ENCODE measurements at places on chromosomes 3 and 15.

- DNase-seq = peak; percentile 75
Observed at GRCh38 chr3:108153451-108153981, 62.7 kb upstream of the CD47 start.

DNA sequence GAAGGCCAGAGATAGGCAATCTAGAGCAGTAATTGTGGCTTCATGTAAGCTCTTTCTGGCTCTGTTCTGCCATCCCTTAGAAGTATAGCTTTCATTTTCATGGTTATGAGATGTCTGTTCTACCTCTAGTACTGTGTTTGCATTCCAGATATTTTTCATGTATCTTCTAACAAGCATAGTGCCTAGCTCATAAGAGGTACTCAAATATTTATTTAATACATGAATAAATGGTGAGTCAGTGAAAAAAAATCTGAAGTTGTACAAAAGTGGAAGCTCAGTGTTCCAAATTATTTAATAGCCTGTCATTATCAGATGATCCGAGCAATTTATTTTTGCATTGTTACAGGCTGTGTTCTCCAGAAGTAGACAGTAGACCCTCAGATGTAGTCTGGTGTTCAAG lies 64.3 kb downstream of the OXSM start:
- DNase-seq = no peak

DNA sequence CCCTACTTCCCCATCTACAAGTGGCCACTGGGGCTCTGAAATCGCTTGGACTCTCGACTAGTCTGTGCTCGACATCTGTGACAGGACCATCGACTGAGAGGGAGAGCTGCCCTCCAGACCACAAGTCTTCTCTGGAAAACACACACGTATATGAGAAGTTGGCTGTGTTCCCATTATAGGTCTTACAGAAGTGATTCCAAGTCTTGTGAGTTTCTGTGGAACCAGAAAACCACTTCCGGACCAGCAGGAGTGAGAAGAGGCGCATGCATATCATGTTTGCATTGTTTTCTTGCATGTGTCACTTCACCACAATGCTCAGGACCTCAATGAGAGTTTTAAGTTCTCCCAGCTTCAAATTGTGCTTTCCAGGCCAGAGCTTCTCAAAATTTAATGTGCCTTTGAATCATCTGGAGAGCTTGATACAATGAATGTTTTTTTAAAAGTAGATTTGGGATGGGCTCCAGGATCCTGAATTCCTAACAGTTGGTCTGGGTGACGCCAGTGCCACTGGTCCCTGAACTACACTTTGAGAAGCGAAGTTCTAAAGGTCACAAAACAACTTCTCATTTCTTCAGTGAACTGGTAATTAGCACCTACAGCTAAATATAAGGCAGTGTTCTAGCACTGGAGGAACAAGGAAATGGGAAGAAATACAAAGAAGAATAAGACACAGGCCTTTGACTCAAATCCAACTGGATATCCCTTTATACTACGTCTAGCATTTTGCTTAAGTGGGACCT lies 15.7 kb downstream of the LIPC start:
- DNase-seq = no peak

GRCh38 chr3:160707187-160707794 lies 30.3 kb downstream of the ARL14 start:
- no peak for DNase-seq

GRCh38 chr3:152811974-152812760 lies 22.8 kb upstream of the P2RY1 start:
- DNase-seq = no peak

DNA sequence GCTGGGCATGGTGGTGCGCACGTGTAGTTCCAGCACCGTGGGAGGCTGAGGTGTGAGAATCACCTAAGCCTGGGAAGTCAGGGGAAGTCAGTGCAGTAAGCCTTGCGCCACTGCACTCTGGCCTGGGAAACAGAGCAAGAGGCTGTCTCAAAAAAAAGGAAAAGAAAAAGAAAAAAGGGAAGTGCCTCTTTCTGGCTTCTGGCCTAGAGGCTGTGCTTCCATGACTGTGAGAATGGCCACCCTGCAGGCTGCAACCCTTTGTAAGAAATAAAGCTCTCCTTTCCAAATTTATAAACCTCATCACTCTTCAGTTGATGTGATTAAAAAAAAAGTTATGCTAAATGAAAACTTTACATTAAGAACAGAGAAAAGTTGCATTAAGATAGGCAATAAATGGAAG lies 774.3 kb downstream of the TUSC7 start:
- DNase-seq = no peak

GRCh38 chr3:110789315-110789714 lies 282.3 kb upstream of the NECTIN3 start:
- DNase-seq = no peak

DNA sequence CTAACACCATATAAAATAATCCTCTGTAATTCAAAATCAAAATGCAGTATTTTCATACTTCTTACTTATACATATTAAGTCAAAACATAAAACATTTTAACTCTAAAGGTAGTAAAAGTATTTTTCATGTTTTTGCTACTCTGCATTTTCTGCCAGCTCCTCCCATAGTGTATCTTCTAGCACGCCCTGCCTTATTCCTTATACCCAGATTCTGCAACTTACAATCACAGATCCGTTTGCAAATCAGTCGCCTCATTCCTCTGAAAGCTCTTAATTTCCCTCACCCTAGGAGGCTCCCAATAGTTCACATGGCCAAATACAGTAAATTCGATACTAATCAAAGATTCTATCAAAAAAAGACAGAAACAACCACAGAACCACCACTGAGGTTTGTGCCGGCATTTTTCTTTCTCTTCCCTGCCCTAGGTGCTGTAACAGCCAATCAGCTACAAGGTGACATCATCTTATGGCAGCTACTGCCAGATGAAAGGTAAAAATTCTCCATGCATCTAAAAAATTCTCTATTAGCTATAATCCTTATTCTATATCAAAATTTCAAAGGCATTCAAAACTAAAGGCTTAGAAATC lies 72.9 kb downstream of the CLASP2 start:
- peak; percentile 64 for DNase-seq

DNA sequence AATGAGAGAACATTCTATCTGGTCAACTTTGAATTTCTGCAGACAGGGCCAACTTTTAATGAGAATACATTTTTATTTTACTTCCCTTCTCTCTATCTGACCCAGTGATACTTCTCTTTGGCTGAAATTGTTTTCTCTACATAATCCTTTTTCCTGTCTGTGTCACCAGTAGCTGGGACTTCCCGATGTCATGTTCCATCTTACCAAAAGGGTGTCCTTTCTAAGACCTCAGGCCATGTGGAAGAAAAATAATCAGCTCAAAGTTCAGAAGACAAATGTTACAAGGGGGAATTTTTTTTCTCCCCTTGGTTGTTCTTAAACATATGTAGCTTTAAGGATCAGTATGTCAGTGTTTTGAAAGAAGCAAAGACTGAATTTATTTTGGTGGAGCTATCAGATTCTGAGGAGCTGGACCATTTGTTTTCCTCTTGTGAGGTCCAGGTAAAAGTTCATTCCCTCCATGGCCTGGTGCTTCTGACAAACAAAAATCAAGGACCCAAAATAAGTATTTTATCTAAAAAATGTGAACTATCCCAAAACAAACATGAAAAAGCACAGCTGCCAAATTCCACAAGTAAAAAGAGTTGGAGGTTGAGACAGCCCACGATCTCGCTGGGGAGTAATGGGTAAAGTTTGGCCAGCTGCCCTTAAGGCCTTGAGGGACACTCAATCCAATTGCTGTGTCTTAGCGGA lies 859.4 kb upstream of the NR2F2 start:
- DNase-seq = no peak

GRCh38 chr15:34804113-34804512 lies 8.8 kb upstream of the ACTC1 start:
- no peak for DNase-seq

DNA sequence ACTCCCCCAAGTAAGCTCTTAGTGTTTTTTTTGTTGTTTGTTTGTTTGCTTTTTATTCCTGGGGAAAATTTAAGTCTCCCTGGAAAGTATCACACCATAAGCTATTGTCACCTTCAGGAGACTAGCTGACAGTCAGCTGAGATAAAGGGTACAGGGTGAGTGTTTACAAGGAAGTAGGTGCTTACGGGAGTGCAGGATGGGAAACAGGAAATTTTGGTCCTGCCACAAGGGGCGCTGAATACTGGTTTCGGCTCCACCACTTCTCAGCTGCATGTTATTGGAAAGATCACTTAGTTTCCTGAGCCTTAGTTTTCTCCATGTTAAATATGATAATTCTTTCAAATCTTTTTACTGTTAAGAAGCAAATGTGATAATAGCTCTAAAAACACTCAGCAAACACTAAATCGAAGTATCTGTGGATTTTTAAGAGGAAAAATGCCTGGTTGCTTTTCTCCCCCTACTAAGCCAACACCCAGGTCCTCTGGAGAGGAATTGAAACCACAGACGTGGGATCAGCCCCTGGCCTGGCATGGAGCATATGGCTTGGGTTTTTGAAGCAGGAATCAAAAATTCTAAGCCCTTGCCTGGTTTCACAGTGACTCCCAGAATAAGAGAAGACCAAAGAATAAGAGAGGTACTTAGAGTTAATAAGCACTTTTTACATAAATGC lies 90.7 kb downstream of the SCN11A start:
- DNase-seq = no peak

- no peak for DNase-seq
Observed at GRCh38 chr15:92123962-92124656, 269.6 kb upstream of the ST8SIA2 start.

- no peak for DNase-seq
Observed at GRCh38 chr15:48802867-48803266, 8.0 kb downstream of the CEP152 start.

- DNase-seq = peak; percentile 58
Observed at GRCh38 chr3:38566215-38566528, 70.0 kb downstream of the EXOG start.

- DNase-seq = no peak
Observed at GRCh38 chr15:27414168-27414870, 443.3 kb downstream of the GABRG3 start.

GRCh38 chr3:70531063-70531657 lies 218.7 kb upstream of the MDFIC2 start:
- DNase-seq = no peak

- DNase-seq = no peak
Observed at GRCh38 chr15:25671132-25671531, 192.0 kb downstream of the ATP10A start.

- DNase-seq = no peak
Observed at GRCh38 chr3:24830230-24831152, 335.8 kb upstream of the THRB start.

DNA sequence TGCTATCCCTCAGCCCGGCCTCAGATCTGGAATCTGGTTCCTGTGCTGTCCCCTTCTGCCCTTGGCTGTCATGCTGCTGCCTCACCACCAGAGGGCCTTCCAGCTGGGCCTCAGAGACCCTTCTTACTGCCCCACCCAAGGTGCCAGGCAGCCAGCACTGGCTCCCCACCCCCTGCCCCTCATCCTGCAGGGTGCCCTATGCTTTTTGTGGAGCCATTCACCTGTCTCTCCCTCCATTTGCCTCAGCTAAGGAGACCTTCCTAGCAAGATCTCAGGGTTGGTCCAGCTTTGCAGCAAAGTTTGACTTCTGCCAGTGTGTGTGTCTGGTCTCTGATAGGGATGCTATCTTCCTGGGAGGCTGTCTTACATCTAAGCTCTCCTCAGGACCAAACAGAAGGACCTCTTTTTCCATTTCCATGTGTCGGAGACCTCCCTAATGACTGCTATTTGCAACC lies 1.9 kb upstream of the VWA5B2 start:
- DNase-seq = peak; percentile 82

- DNase-seq = no peak
Observed at GRCh38 chr15:65576664-65577063, 34.3 kb downstream of the INTS14 start.

DNA sequence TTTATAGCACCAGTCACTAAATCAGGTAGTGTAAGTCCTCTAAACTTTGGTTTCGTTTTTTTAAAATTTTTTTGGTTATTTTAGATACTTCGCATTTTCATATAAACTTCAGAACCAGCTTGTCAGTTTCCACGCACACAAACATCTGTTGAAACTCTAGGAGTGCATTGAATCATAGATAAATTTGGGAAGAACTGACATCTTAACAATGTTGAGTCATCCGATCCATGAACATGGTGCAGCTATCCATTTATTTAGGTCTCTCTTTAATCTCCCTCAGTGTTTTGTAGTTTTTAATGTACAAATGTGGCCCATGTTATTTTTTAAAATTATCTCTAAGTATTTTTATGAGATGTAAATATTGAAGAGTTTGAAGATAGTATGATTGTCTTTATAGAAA lies 17.7 kb downstream of the TICRR start:
- no peak for DNase-seq

- DNase-seq = no peak
Observed at GRCh38 chr15:87916208-87916607, 340.3 kb downstream of the NTRK3 start.

GRCh38 chr3:52004163-52004787 lies 8.6 kb upstream of the RPL29 start:
- DNase-seq = no peak

DNA sequence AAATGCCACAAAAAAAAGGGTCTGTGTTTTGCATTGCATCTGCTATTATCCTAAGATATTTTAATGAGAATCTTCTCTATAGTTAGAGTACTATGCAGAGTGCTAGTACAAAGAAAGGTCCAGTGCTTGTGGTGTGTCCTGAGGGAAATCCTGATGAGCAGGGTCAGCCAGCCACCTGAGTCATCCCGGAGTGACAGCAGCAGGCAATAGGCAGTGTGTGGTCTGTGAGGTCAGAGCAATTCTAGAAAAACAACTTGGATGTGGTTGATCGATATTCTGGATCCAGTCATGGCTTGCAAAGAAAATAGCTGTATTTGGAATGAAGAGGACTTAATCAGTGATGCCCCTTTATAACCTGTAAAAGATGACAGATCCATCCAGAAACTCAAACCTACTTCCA lies 119.2 kb downstream of the CTNNB1 start:
- no peak for DNase-seq

DNA sequence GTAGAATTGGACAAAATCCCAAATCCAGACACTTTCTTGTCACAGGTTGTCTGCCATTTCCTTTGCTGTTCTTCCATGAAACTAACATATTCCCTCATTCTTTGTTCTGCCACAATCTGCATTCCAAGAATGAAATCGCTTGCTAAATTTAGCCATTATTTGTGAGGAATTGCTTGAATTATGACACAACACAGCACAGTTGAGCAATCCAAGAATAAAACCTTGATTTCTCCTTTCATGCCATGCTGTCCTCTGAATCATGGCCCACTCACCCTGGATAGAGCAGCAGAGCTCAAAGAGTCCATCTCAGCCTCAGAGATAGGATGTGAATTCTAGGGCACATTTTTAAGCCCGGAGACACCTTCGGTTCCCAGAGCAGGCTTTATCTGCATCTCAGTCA lies 35.2 kb upstream of the GREM1 start:
- DNase-seq = no peak

- DNase-seq = no peak
Observed at GRCh38 chr3:72145506-72146380, 360.8 kb upstream of the PROK2 start.

DNA sequence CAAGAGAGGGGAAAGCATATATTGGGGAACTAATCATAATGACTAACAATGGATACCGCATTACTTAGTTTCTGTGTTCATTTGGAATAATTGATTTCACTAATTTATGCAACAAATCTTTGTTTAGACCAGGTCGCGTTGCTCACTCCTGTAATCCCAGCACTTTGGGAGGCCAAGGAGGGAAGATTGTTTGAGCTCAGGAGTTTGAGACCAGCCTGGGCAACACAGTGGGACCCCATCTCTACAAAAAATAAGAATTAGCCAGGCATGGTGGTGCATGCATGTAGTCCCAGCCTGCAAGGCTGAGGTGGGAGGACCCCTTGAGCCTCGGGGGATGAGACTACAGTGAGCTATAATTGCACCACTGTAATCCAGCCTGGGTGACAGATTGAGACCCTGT lies 585.7 kb upstream of the CBLB start:
- DNase-seq = no peak

GRCh38 chr3:178485756-178486155 lies 50.5 kb upstream of the KCNMB2 start:
- DNase-seq = no peak

- no peak for DNase-seq
Observed at GRCh38 chr15:66685638-66686150, 16.3 kb upstream of the SMAD6 start.

All from activated effector memory CD4-positive, alpha-beta T cell treated with anti-CD3 and anti-CD28 coated beads, Interleukin-2, amount 50 U/mL, for 16 hours (primary cell).